ENCODE measurements at places on chromosomes 11 and 22.
A peak's percentile ranks its signal among the peaks of the same experiment; 100 is the strongest.

GRCh38 chr11:73939096-73939495 is 11.7 kb upstream of the DNAJB13 start:
- no peak for DNase-seq

DNA sequence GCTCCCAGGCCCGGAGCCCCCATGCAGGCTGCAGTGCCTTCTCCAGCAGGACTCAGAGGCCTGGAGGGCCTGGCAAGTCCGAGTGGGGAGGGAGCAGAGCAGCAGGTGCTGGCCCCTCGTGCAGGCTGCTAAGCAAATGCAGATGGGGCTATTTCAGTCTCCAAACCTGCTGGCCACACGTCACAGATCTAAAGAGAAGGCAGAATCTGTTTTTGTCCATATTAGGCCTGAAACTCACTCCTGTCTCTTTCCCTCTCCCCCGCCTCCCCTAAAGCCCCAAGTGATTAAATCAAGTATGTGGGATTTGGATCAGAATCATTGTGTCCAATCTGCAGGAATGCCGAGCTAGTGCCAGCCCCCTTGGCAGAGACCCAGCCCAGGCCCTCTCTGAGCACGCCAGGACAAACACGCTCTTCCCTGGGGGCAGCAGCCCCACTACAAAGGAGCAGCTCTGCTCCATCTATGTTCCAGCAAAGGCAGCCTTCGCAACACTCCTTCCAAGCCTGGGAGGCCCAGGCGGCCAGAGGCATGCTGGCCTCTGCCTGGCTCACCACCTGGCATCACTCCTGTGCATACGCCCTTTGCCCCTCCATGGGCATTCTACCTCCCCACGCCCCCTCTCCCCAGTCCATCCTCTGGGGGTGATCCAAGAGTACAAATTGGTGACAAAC is 26.5 kb downstream of the RPL27A start:
- peak; percentile 92 for DNase-seq

DNA sequence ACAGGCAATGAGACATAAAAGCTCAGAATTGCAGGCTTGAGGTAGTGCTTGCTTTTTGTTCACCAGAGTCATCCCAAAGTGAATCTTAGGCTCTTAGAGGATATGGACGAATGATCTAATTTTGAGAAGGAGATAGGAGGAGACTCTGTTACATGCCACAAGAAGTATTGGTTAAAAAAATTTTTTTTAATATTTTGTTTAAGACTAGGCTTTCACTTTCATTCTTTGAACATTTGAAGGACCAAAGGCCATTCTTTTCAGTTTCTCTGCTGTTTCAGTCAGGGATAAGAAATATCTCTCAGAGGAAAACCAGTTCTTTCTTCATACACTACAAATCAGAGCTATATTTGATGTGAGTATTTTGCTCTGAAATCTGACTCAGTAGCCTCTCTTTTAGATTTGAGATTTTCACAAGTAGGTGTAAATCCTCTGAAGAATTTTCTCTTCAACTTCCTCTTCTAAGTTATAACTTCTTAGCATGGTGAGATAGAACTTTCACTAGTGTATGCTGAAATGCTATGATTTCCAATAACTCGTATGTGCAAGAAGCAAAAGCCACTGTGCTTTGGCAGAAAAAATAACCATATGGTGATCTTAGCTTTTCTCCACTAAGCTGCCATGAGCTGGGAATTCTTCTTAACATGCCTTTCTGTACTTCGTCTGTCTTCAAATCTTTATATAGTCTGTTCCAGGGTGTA is 24.1 kb upstream of the FAM181B start:
- DNase-seq: no peak

- DNase-seq: no peak
Observed at GRCh38 chr11:100354736-100355135, 332.4 kb upstream of the ARHGAP42 start.

DNA sequence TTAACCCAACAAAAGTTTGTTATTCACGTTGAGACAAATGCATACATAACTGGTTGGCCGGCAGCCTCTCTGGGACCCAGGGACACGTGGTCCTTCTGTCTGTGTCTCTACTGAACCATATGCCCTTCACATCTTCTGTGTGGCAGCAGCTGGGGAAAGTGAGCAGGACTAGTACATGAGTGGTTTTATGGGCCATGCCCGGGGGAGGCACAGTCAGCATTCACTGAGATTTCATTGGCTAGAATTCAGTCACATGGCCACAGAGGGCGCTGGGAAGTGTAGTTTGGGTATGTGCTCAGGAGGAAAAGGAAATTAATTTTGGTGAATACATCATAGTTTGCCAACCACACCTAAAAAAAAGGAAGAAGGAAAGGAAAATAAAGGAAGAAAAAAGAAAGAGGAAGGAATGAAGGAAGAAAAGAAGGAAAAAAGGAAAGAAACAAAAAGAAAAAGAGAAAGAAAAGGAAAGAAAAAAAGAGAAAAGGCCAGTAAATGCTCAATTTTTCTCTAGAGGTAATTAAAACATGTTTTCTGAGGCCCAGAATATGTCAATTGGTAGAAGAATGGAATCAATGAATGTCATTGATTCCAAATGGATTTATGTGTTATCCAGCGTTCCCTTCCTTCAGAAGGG is 55.9 kb upstream of the KIRREL3 start:
- DNase-seq: no peak

- peak; percentile 75 for DNase-seq
Observed at GRCh38 chr11:37786214-37786755, 1188.2 kb upstream of the RAG2 start.

GRCh38 chr11:67514116-67514515 is 6.2 kb upstream of the CDK2AP2 start:
- DNase-seq: no peak

GRCh38 chr11:27660171-27660570 is 40.1 kb downstream of the BDNF start:
- peak; percentile 35 for DNase-seq

GRCh38 chr11:41146326-41146725 is 313.1 kb downstream of the LRRC4C start:
- no peak for DNase-seq

DNA sequence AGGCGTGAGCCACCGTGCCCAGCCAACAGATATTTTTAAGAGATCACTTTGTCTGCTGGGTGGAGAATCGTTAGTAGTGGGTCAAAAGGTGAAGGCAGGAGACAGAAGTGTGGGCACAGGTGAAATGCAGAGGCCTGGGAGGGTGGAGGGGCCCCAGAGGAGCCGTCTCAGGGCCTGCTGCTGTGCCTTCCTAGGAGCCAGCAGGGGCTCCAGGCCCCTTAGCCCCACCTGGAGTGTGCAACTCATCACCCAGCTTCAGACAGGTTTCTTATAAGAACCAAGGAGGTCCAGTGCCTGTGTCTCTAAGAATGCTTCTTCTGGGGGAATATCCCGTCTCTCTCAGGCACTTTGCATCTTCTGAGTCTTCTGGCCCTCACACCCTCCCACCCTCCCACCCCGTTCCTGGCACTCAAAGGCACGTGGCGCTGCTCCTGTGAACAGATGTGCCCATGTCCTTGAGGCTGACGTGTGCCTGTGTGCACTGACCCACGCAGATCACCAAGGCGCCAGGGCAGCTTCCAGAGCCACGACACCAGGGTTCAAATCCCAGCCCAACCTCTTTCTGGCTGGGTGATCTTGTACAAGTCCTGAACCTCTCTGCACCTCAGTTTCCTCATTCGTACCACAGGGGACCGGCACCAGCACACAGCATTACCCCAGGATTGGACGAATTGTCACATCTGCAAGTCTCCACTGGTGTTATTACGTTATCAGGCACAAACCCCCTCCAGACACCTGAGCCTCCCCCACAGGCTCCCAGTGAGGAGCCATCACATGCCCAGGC is 3.4 kb downstream of the ARSA start:
- no peak for DNase-seq

DNA sequence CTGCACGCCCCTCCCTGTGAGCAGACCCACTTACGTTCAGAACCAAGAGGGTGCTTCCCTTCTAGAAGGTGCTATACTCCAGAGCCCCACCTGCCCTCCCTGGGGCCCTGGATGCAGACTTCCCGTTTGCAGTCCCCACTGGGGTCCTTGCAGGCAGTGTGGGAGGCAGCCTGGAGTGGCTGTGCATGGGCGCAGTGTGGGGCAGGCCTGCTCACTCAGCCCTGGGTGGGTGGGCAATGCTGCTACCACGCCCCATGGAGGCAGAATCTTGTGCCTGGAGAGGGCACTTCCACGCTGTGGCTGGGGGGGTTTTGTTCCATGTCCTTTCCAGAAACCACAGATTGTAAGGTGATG is 116.2 kb downstream of the KCNQ1OT1 start:
- DNase-seq: no peak
